Heart right ventricle (tissue), 16 donors: ENCODE measurements at places on chromosomes 13 and 19. TPM values are rescaled to one million over a fixed set of nuclear protein-coding genes. Genes with fewer than 3 reads are reported as not detected.

DNA sequence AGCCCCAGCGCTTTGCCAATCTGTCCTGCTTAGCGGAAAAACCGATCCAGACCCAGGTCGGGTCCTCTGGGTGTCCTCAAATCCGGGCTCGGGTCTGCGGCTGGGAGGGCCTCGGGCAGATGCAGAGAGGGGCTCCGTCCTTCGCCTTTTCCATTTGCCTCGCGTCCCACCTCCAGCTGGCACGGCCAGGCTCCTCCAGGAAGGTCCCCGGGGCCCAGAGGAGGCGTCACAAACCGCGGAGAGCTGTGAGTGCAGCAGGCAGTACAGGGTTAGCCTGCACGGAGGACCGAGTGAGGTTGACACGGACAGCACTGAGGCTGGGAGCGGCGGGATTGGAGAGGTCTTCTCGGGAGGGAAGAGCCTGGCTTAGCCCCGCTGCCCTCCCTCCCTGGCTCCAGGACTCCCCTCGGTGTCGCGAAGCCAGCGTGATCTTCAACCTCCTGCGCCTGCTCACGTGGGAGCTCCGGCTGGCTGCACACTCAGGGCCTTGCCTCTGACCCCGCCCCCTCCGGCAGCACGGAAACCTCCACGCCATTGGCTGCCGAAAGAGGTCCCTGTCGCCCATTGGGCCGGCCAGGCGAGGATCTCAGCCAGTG, 2.8 kb upstream of the IFNL2 start:
- H3K27me3 ChIP-seq = peaks cover 72% of the 10 kb centered on the region
- H3K27ac ChIP-seq = no peak overlapping the region
- DNase-seq = no peak

CERS4 gene
- 22.7 TPM for total RNA-seq

ZIC2 gene
- total RNA-seq = not detected

ZSCAN5C gene
- not detected for total RNA-seq

- no peaks in the 10 kb centered on the region for H3K36me3 ChIP-seq
- DNase-seq = no peak
- H3K4me1 ChIP-seq = peaks cover 2% of the 10 kb centered on the region
- no peak overlapping the region for H3K27ac ChIP-seq
Observed at GRCh38 chr19:30895946-30896345, 453.3 kb downstream of the TSHZ3 start.
